M059J (cell line): ENCODE measurements at places on chromosomes 5 and 9.
A peak's percentile ranks its signal among the peaks of the same experiment; 100 is the strongest.

DNA sequence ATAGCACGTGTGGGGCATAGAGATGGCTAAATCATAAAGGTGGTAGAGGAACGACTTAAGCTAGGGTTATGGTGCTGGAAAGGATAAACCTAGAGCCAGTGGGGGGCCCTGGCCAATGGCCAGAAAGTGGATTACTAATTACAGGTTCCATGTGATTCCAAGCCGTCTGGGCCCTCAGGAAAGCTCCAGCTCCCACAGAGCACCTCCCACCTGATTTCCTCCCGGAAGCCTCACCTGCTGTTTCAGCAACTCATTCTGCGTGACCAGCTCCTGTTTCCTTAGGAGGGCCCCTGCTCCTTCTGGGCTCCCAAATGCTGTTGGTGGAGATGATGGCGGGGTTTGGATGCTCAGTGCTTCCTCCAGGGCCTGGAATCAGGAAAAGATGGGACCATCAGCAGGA, 16.2 kb downstream of the GPX3 start:
- DNase-seq: no peak

GRCh38 chr5:163660486-163660885, 155.1 kb downstream of the MAT2B start:
- no peak for DNase-seq

- DNase-seq: no peak
Measured at GRCh38 chr9:132125361-132125760, 36.5 kb upstream of the NTNG2 start.

GRCh38 chr5:176652136-176652535, 4.9 kb downstream of the TSPAN17 start:
- no peak for DNase-seq

DNA sequence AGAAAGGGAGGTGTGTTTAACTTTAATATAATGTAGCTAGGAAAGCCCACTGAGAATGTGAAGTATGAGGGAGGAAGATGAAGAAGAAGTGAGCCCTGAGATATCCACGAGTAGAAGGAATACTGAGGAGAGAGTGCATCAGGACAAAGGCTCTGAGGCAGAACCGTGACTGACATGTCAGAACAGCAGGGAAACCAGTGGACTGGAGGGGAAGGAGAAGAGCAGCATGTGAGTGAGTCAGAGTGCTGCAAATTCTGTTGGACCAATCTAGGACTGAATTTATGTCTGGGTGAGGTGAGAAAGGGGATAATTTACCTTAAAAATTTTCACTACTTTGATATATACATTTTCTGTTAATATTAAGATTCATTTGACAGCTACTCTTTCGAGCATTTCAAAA, 110.3 kb downstream of the ST8SIA4 start:
- no peak for DNase-seq

- DNase-seq: no peak
Measured at GRCh38 chr5:116382032-116382873, 192.4 kb downstream of the SEMA6A start.

GRCh38 chr5:33691856-33692255, 199.9 kb downstream of the ADAMTS12 start:
- peak; percentile 65 for DNase-seq

GRCh38 chr9:5416953-5417352, 20.8 kb downstream of the PLGRKT start:
- DNase-seq: no peak

GRCh38 chr5:20276061-20276958, 288.3 kb upstream of the CDH18 start:
- DNase-seq: peak; percentile 91

GRCh38 chr5:37730896-37731455, 108.9 kb downstream of the GDNF start:
- DNase-seq: peak; percentile 58

DNA sequence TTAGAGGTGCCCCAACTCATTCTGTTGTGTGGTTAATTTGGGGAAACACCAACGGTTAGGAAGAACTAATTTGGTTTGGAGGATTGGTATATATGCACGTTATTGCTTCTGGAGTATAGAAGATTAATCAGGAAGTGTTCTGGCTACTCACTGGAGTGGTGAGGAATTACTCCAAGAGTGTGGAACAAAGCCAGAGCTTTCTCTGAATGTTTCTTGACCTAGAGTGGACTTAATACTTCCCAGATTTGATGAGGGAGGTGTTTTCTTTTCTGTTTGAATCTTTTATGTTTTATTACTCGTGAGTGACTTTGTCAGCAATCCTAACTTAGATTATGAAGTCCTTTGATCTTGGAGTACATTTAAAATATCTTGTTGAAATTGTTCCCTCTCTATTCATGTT, 163.7 kb downstream of the MAN2A1 start:
- peak; percentile 58 for DNase-seq

GRCh38 chr5:96909435-96909834, 26.4 kb upstream of the LNPEP start:
- DNase-seq: no peak

DNA sequence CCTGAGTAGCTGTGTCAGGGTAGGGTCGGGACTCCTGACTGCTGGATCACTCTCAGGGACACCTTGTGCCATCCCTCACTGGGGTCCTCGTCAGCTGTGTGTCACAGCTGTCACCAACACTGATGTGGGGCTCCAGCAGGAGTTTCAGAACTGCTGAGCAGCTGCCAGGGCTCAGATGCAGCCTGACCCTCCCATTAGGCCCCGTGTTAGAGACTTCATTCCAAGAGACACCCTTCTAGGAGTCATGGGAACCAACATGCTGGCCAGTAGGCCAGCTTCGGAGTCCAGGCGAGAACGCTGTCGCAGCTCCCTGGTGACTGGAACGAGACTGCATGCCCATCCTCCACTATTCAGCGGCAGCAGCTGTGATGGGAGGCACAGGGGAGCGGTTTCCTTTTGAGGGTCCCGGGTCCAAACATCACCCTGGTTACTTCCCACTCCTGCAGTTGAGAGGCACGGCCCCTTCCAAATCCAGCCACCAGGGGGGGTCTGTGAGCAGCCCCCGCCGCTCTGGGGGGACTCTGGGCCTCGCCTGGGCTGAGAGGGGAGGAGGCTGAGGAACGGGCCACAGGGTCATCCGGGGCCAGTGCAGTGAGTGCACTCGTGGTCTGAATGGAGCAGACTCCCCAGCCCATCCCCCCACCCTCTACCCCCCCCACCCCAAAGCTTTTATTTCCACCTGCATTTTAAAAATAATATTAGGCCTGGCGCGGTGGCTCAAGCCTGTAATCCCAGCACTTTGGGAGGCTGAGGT, 12.6 kb upstream of the TCF7 start:
- peak; percentile 28 for DNase-seq

DNA sequence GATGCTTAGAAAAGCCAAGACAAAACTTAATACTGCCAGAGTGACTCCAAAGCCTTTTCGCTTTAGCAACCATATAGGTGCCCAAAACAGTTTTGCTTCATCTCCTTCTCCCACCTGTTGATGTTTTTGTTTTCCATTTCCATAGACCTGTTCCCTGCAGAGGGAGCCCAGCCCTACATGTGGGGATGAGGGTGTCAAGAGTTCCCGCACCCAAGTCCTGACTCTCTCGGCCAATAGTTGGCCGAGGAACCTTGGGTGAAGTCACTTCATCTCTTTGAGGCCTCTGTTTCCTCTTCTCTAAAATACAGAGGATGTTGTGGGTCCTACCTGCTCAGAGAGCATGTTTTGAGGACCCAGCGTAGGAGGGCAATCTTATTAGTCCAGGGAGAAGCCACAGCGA, 38.5 kb upstream of the LCP2 start:
- DNase-seq: no peak

- DNase-seq: peak; percentile 78
Measured at GRCh38 chr5:88680253-88681132, 202.5 kb downstream of the MEF2C start.

DNA sequence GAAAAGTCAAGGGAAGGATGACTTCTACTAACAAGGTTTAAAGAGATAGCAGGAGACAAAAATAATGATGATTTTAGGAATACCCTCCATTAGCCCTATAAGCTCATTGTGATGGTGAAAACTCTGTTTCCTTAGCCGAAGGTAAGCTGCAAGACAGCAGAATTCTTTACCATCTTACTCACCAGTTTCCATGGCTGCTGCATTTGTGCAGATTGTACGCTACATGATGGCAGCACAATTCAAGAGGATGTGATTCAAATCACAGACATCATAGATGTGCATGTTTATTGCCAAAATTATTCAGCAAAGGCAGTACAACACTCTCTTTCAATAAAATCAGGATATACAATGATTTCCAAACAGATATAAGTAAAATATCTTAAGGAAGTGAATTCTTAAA, 175.6 kb downstream of the SPATA31D1 start:
- no peak for DNase-seq

GRCh38 chr9:14281136-14281795, 32.7 kb downstream of the NFIB start:
- peak; percentile 37 for DNase-seq

GRCh38 chr9:107460153-107461023, 29.2 kb downstream of the KLF4 start:
- no peak for DNase-seq

DNA sequence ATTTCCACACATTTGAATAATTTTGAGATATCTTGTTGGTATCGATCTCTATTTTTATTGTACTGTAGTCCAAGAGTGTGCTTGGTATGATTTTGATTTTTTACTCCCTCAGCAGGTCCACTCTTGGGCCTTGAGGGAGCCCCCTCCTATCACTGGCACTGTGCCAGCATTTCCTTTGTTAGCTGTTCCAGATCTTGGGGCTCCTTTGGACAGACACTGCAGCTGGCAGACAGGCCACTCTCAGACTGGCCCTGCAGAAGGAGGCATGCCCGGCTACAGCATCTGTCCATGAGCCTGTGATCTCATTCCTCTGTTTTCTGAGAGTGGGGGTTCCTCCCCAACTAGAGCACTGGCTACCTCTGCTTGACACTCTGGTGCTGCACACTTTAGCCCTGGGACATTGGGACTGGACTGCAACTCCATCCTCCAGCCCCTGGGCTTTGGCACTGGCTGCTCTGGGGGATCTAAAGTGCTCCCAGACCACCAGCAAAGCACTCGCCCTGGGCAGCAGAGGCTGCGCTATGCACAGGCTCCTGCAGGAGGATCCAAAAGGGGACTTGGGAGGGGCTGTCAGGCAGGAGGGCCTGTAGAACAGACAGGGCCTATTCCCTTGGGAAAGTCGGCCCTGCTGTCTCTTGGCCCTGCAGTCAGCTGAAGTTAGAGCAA, 271.3 kb upstream of the DMAC1 start:
- DNase-seq: no peak

GRCh38 chr5:83151821-83152220, 74.5 kb downstream of the XRCC4 start:
- DNase-seq: no peak

GRCh38 chr5:124698770-124699169, 47.7 kb downstream of the ZNF608 start:
- peak; percentile 68 for DNase-seq

DNA sequence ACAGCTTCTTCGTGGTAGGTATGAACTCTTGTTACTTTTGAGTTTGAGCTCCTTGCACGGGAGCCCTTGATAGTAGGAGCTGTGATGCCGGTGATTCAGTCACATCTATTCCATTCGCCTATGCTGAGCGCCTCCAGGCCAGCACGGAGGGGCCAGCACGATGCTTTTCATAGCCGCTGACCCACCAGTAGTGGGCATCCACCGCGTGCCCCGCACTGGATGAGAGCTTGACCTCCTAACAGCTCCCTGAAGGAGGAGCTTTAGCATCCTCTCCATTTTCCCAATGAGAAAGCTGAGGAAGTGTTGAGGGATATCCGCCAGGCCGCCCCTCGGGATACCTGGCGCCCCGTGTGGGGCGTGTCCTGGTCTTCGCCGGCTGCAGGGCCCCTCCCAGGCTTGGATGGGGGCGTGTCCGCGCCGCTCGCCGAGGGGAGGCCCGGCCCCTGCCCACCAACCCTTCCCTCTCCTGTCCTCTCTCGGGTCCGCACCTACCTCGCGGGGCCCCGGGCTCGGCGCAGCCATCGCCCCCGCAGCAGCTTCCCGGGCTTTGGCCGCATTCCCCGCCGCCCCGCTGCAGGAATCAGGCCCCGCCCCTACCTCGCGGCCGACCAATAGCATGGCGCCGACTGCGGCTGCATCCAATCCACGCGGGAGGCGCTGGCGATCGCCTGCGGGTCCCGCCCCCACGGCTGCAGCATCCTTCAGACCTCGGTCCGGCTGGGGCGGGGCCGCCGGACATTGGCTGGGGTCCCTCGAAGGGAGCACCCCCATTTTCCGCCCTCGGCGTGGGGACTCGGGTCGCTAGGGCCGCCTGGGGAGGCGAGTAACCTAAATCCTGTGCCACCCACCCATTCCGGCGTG, at the start of gene PIP5KL1:
TSS of gene PIP5KL1 (minus strand) at position 547 of the 861 bp plus-strand sequence. CDS start at position 522, 25 bp downstream.
- DNase-seq: peak; percentile 87

GRCh38 chr5:30690931-30691330, 502.6 kb upstream of the CDH6 start:
- no peak for DNase-seq

GRCh38 chr9:10252174-10252573, 360.6 kb downstream of the PTPRD start:
- peak; percentile 4 for DNase-seq

GRCh38 chr5:82806513-82806912, 270.7 kb downstream of the TMEM167A start:
- no peak for DNase-seq

DNA sequence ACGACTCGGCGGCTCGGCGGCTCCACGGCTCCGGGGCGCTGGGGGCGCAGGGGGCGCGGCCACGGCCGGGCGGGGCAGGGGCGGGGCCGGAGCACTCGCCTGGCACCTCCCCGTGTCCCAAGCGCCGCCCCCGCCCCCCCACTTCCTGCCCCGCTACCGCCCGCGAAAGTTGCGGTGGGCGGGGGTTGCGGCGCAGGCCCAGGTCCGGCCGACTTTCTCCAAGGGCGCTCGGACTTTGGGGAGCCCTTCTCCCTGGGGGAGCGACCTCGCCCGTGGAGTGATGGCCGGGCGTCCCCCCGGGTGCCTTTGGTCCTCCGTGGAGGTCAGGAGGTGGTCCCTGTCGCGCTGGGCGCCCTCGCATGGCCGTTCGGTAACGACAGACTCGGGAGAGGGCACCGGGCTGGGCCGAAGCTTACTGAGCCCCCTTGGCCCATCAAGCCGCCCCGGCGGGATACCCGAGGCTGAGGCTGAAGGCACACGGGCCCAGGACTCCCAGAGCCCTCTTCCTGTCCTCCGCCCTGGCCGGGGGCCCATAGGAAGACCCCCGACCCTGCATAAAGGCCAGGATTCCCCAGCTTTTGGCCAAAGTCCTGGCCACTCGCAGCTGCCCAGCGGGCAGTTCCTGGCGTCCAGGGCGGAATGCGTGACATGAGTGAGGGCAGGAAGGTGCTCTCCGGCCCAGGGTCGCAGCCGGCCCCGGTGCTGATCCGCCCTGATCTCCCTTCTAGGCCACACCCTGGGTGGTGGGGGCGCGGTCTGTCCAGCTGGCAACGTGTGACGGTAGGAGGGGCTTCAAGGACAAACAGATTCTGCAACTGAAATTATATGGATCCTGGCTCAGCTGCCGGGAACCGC, 883 bp upstream of the VAV2 start:
- DNase-seq: peak; percentile 91
